ENCODE measurements at places on chromosomes 5 and 9.

- peak; percentile 40 for DNase-seq
Observed at GRCh38 chr9:114507726-114508125, 2.5 kb upstream of the WHRN start.

DNA sequence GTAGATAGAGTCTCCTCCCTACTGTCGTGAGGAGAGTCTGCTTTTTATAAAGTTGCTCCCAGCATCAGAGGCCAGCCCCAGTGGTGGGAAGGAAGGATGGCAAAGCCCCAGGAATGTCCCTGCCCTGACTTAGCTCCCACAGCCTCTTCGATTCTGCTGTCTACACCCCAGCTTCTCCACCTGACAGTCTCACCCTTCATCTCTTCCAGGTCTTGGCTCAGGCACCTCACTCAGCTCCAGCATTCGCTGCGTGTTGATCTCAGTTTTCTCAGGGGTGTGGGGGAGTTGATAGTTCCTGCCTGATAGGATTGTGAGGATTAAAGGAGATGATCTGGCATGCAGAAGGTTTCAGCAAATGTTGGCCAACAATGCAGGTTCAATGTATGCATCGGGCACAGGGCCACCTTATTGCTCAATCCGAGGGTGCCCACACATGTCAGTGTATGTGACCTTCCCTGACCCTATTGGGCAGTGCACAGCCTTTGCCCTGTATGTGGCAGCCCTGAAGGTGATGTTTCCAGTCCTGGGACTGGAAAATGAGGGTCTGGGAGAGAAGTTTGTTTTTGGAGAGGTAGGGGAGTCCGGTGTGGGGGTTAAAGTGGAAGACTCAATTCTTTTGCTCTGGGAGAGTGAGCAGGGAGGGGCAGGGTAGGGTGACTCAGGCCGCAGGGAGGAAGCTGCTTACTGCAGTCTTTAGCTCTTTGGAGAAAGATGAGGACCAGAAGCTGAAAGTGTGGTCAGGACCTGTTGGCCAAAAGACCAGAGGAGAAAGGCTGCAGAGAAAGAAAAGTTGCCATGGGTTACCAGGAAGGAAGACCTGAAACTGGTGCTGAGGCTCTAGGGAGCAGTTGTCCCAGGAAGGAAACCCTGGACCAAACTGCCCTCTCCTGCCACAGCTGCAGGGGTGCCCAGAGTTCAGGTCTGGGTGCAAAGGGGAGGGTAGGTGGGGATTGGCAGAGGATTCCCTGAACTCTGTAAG is 153.2 kb downstream of the MACROH2A1 start:
- DNase-seq: no peak

DNA sequence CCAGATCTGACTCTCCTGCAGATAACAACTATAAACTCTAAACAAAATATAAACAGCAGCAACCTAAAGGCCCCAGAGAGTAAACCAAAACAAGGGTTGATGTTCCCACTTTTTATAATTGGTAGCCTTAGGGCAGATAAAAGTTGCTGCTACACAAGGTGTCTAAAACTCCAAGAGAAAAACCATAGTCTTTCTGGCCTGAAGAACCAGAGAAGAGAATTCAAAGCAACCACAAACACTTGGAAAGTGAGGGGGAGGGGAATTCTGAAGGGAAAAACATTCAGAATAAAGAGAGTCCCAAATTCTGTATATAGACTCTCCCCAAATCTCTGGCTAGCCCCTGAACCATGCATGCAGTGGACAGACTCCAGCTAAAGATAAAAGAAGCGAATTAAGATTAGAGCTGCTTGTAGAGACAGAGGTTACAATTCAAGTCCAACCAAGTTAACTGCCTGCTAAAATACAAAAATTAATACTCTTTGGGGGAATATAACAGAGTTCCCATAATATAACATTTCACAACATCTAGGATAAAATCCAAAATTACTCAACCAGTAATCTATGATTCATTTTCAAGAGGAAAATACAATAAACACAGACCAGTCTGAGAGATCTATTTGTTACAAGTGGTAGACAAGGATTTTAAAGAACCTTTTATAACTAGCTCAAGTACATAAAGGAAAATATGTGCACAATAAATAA is 37.5 kb upstream of the RGMB start:
- no peak for DNase-seq

- DNase-seq: no peak
Observed at GRCh38 chr5:16642867-16643266, 26.1 kb upstream of the RETREG1 start.
